ENCODE measurements at places on chromosomes 13 and 19.

DNA sequence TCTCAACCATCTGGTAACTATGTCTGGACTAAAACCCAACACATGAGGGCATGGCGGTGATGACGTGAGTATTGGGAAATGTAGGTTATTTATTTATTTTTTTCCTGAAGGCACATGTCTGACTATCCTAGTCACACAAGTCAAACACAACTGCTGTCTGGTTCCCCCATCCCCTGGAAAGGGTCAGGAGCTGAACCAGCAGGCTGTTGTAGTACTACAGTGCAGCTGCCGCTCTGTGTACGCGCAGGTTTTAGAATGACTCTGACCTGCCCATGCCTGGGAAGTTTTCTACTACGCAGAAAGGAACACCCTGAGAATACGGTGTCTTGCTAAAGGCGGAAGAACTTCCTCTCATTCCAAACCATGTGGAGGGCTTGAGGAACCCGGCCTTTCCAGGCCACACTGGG is 1.2 kb downstream of the SLC7A1 start:
- DNase-seq = peak; percentile 60

DNA sequence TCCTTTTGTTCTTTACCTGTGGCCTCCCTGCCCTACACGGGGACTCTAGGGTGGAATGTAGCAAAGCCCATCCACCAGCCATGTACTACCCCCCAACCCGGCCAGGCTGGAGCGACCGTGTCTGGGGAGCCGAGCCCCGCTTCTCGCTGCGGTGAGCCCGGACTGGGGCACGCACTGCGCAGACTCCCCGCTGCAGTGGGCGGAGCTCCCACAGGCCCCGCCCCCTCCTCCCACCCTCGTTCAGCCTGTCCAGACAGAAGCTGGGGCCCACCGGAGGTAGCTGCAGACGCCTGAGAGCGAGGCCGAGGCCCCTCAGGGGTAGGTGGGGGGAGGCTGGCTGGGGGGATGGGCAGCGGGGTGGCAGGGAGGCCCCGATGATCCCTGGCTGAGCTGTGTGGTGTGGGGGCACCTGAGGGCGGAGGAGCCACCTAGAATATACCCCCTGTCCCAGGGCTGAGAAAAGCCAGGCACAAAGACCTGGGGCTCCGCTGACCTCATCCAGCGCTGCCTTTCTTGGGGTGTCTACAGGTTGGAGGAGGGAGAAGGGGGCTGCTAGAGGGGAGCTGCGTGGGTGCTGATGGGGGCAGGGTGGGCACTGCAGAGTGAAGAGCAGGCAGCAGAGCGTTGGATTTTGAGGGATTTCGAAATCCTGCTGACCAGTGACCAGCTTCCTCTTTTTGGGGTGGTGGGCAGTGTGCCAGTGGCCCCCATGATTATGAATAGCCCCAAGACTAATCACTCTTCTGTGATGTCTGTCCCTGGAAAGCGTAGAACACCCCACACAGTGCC is 17.3 kb downstream of the PLD3 start:
- peak; percentile 40 for DNase-seq

- no peak for DNase-seq
Observed at GRCh38 chr13:74280093-74280794, 146.0 kb upstream of the KLF12 start.

- no peak for DNase-seq
Observed at GRCh38 chr13:21330126-21330861, 128.8 kb downstream of the ZDHHC20 start.

DNA sequence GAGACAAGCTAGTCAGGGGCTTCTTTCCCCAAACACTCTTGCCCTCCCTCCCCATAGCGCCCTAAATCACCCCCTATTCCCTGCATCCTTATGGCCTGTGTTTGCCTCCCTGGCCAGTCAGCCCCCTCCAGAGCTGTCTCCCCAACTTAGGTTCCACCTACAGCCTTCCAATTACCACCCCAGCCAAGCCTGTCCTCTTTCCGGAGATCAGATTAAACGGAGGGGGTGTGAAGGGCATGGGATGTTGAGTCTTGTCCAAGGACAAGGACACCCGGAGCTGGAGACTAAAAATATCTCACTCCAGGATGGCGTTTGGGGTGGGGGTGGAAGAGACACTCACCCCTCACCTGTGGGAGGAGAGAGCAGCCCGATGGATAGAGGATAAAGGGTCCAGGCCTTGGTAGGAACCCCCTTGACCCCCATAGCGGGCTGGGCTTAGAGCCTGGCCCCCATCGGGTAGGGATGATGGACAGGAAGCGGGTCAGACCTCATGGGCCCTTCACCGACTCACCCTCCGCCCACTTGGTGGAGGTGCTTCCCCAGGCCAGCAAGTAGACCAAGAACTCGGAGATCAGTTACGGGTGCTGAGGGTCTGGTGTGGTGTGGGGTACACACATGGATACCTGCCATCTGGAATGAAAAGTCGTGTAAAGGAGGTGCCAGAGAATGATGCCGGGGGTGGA is 6.0 kb downstream of the ZNF865 start:
- DNase-seq = no peak

DNA sequence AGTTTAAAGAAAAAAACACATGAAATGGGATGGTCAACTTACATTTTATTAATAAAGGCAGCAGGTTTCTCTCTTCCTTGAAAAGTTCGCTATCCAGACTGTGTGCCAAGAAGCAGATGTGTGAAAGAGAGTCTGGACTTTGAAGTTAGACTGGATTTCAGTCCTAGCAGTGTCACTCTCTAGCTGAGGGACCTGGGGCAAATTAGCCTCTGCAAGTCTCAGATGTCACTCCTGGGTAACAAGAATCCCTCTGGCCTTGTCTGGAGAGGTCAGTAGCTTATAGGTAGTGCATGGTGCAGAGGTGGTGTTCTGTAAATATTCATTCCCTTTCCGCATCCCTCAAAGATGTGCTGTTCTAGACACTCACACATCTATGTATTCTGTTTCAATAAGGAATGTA is 187.6 kb upstream of the RNF113B start:
- no peak for DNase-seq

DNA sequence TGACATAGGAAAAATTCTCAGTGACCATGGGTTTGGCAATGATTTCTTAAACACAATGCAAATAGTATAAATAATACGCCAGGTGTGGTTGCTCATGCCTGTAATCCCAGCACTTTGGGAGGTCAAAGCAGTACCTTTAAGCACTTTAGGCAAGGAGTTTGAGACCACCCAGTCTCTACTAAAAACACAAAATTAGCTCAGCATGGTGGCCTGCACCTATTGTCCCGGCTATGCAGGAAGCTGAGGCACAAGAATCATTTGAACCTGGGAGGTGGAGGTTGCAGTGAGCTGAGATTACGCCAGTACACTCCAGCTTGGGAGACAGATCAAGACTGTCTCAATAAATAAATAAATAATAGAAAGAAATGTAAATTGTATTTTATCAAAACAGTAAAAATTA is 356.5 kb upstream of the SLITRK6 start:
- no peak for DNase-seq

- DNase-seq = no peak
Observed at GRCh38 chr13:65943708-65944107, 1286.4 kb downstream of the PCDH9 start.

- no peak for DNase-seq
Observed at GRCh38 chr13:113918580-113918979, 54.7 kb upstream of the GAS6 start.

DNA sequence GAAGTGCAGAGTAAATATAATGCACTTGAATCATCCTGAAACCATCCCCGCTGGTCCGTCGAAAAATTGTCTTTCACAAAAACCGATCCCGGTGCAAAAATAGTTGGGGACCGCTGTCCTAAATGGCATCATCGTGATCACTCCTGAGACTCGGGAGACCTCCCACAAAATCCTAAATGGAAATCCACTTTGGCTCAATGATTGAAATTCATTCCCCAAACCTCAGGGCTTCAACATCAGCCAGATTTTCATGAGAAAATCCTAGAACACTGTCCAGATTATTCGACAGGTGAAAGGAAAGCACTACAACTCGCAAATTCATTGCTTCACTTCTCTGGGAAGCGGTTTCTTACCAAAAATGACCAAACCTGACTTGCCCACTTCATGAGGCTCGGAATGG is 335.3 kb upstream of the ZNF507 start:
- no peak for DNase-seq

DNA sequence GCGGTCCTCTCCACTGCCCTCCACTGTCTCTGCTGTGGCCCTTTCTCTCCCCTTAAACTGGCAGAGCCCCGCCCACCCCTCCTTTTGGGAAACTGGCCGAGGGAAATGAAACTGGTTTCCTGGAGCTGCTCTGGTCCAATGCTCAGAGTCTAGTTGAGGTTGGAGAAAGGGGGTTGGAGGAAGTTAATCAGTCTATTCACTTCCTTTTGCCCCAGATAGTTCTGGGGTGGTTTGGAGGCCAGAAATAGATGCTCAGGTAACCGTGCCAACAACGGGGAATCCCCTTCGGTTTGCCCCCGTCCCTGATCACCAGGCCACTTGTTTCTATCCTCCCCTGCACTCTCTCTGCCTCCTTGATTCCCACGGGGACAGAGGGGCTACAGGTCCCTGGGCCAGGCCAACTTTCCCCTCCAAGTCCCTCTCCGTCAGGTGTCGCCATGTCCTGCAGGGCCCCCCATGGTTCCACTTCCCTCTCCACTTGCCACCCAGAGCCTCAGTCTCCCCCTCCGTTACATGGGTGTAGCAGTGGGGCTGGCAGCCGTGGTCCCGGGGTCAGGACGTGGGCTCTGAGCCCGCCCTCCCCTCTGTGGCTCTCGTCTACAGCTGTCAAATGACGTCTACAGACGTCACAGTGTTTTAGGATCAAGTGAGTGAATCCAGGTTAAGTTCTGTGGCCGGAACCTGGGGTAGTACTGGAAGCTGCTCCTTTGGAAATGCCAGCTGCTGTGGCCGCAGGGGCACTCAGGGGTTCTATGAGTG is at the start of gene IL4I1:
Gene IL4I1, minus strand, starts transcription at position 25 of the 759 bp plus-strand sequence. CDS start 727 bp downstream, outside the sequence.
- DNase-seq = peak; percentile 74

DNA sequence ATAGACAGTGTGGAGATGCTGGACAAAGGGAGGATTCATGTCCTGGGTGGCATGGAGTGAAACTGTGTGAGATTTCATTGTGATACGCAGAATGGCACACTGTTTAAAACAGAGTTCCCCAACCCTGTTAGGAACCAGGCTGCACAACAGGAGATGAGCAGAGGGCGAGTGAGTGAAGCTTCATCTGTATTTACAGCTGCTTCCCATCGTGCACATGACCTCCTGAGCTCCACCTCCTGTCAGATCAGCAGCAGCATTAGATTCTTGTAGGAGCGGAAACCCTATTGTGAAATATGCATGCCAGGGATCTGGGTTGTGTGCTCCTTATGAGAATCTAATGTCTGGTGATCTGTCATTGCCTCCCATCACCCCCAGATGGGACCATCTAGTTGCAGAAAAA is 72.5 kb downstream of the RAP2A start:
- DNase-seq = no peak

- DNase-seq = no peak
Observed at GRCh38 chr13:35727881-35728280, 251.4 kb upstream of the MAB21L1 start.

GRCh38 chr13:108700422-108701170 is 71.2 kb downstream of the MYO16 start:
- no peak for DNase-seq

GRCh38 chr19:58558623-58559274 is 338 bp upstream of the UBE2M start:
- peak; percentile 99 for DNase-seq

DNA sequence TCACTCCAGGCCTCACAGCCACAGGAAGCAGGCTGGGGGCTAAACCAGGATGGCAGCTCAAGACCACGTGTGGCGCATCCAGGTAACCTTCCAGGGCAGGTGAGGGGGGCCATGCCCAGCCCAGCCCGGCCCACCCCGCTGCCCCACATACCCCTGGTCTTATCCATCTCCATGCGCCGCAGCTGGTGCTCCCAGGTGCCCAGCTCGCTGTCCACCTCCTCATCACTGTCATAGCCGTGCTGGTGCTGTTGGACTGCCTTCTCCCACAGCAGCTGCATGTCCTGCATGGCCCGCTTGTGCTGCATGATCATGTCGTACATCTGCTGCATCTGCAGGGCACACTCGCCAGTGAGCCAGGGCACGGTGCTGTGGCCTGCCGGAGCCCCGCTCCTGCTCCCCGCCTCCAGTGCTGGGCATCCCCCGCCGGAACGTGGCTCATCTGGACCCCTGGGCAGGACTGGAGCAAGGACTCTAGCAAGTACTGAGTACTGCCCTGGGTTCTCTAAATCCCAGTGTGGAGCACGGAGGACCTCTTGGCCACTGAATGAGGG is 6.0 kb upstream of the TM6SF2 start:
- no peak for DNase-seq

DNA sequence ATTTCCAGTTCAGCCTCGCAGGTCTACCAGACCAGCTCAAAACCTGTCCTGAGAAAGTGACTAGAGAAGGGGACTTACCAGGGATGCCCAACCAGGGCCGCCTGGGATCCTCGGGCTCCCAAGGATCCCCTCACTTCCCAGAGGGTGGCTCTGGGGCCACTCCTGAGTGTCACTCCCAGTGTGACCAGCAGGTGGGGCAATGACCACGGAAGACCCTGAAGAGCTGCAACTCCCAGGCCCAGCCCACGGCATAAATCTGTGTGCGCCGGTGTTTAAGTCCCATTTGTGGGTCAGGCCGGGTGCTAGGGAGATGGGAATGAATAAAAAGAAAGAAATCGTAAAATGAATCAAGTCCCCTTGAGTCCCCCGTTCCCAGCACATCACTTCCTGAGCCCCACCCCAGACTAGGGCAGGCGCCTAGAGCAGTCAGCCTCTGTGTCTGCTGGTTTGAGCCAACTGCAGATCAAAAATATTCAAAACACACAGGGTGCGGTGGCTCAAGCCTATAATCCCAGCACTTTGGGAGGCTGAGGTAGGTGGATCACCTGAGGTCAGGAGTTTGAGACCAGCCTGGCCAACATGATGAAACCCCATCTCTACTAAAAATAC is 10.7 kb downstream of the PTGIR start:
- DNase-seq = peak; percentile 84

DNA sequence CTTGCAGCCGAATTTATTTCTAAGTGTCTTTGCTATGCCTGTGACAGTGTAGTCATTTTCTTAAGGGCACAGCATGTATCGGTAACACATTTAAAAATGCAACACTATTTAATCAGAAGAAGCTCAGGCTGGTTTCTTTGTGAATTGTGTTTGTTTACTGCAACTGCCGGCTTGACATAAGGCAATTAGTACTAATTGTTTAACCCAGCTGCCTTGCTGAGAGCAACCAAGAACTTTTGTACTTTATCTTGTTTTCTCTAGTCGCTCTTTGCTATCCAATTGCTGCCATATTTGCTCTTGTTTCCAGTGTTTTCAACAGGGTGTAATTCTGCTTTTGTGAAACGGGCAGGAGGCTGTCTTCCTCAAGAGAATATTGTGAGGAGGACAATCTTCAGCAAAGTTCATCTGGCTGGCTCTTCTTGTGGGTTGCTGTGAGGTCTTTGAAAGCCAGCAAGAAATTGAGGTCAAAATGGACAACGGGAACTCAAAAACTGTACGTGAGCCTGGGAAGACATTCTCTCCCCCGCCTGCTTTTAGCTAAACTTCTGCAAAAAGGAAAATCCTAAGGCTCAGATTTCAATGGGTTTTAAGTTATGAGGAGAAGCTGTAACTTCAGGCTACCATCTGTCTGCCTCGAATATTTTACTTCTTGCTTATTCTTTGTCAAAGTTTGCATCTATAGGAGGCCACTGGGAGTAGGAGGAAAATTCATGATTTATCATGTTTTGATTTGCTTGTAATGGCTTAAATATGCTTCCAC is 75.8 kb upstream of the TSHZ3 start:
- no peak for DNase-seq
